ENCODE measurements at places on chromosomes 16 and 17.

DNA sequence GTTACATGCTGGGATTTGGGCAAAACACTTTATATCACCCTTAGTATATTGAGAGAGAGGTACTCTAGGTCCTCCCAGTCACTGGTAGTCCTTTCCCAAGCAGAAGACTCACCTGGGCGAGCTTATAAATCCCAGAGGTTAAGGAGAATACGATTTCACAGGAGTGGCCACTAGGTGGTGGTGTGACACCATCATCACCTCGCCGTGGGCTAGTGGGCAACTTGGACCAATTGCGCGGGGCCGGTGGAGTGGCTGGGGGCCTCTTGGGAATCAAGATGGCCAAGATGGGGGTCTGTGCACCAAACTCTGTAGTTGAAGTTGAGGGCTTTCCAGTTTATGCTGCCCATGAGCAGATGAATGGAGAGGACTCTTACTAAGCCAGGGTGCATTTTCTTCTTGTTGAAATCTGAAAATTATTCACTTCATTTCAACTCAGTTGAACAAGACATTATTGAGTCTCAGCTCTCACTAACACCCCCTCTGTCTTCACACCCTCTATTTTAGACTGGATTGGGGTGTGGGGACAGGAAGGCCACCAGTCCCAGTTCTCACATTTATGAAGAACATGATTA is 38.2 kb upstream of the PIRT start:
- DNase-seq, result no peak

DNA sequence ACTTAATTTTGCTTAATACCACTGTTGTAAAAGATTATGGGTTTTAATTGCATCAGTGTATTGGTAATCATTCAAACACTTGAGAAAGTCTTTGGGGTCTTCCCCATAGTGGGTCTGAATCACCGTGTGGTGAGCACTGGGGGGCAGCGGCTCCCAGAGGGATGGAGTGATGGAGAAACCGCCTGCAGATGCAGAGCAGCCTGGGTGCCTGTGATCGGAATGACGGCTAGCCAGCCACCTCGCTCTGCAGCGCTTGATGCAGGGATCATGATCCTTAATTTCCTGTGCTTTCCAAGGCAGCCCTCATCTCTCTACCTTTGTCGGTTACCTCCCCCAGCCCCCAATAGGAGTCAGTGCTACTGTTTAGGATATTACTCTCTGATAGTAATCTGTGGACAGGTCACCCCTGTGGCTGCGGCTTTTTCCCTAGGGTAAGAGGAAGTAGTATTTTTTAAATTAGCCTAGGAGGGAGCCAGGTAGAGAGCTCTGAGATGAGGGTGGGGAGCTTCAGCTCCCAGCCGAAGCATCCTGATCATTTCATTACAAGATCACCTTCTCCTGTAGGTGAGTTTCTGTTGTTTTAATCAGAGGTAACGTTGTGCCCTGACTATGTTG is 135.6 kb downstream of the MSI2 start:
- DNase-seq, result no peak

- DNase-seq, result no peak
Observed at GRCh38 chr17:63831505-63831904, 4.0 kb upstream of the FTSJ3 start.

GRCh38 chr16:14338969-14339368 is 267.9 kb downstream of the MRTFB start:
- no peak for DNase-seq

DNA sequence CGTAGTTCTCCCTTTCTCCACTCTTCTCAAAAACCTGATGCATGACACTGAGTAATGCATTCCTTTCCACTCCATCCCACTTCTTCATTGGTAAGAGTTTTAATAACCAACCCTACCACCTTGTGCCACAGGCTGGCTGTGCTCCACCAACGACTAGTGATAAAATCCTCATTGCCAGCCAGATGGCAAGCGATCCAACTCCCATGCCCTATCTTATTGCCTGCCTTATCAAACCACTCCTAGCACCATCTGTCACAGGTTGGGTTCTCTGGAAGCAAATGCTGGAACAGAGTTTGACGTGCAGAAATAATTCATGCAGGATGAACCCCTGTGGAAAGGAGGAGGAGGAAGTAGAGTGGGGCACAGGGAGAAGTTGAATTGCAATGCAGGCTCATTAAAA is 99.5 kb downstream of the CHD9NB start:
- DNase-seq, result no peak

- no peak for DNase-seq
Observed at GRCh38 chr16:1670866-1671265, 7.2 kb upstream of the JPT2 start.

GRCh38 chr16:29644338-29644857 is 18.6 kb upstream of the SPN start:
- DNase-seq, result no peak

- no peak for DNase-seq
Observed at GRCh38 chr16:69918241-69918640, 32.9 kb upstream of the CLEC18A start.

GRCh38 chr17:39867880-39868553 is at the start of gene ZPBP2:
Gene ZPBP2, plus strand, starts transcription at chr17:39868202. Its CDS starts 153 bp downstream, at chr17:39868355.
- DNase-seq, result no peak

DNA sequence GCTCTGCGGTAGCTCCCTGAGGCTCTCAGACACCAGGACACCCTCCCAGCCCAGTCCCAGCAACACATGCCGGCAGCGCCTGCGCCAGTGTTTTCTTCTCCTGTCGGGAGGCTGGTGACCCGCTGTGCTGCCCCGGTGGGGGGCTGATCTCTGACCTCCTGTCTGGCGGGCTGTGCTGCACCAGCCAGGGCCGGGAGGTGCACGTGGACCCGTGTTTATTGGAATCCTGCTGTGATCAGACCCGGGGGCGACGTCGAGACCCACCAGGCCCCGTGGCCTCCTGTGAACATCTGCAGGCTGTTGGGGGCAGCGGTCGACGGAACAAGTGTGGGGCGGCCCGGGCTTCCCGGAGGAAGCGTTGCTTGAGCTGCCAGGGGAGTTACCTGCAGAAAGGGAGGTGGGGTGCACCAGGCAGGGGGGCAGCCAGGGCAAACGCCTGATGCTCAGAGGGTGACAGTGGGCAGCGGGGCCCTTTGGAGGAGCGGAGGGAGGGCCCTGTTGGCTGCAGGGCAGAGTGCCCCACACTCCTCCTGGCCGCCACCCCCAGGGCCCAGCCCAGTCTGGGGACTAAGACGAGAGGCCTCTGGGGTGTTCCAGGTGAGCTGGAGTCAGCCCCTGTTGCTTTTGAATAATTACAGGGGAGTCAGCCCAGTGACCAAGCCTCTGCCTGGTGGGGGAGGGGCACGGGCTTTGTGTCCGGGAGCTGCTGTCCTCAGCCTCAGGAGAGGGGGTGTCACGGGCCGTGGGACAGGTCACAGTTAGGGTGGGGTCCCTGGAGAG is 2.3 kb upstream of the SSTR5 start:
- no peak for DNase-seq

DNA sequence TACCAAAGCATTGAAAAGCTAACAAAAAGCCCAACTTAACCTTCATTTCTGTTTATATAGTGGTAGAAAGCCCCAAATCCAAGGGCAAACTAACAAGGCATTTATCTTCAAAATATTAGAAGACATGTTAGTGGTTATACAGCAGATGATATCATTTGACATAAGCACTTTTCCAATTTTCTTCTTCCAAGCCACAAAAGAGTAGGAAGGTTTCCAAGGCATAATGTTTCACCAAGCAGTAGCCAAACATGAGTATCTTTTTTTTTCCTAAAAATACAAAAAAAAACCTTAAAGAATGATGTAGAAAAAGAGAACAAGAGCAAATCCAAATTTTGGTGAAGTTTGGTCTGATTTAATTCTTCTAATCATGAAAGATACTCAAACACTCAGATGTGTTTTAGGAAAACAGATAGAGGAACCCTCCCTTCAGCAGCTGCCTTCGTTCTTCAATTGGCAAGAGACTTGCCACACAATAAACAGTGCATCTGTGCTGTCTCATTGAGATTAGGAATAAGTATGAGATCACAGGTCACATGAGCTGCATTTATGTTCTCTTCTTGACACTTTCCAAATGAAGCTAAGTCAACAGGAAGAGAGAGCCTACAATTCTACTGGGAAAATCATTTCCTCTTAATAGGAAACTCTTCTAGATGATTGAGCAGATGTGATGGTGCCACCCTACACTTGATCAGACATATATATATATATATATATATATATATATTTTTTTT is 106.7 kb downstream of the TTC19 start:
- no peak for DNase-seq

DNA sequence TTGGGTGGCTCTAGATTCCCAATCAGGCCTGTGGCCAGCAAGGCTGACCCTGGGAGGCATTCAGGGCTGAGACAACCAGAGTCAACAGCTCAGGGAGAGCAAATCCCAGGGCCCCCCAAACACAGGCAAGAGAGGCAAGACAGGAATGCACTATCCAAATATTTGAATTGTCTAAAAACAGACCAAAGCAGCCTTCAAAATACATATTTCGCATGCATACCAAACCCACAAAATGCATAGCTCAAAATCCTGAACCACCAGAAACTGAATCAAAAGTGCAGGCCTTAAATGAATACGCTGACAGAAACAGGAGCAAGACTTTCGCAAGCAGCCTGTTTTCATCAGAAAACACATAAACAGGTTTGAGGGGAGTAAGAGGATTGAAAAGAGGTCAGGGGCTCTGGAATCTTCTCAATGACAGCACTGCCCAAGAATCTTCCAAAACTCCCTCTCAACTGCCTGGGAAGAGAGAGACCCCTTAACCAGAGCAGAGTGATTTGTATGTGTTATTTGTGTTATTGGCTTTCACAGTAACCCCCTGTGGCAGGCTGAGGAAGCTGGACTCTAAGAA is 213.6 kb upstream of the CDH5 start:
- no peak for DNase-seq

DNA sequence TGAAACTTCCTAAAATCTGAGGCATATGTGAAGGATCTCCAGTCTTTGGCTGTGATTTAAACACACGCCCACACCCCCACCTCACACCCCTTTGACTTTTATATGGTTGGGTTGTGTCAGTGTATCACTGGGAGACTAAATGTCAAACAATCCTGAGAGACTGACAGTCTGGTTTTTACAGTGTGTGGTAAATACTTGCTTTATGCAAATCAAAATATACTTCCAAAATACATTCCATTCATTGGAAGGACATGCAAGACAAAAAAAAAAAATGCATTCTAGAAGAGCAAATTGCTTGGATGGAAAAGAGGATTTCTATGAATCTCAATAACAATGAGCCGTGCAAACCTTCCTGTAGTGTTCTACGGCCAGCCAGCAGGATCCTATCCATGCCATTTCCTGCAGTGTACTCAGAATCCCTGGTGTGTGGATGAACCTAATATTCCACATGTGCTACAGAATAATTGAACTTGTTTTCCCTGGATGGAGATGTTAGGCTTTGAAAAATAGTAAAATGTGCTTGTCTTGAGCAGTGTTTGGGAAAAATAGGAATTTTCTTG is 602.1 kb upstream of the GOT2 start:
- no peak for DNase-seq

DNA sequence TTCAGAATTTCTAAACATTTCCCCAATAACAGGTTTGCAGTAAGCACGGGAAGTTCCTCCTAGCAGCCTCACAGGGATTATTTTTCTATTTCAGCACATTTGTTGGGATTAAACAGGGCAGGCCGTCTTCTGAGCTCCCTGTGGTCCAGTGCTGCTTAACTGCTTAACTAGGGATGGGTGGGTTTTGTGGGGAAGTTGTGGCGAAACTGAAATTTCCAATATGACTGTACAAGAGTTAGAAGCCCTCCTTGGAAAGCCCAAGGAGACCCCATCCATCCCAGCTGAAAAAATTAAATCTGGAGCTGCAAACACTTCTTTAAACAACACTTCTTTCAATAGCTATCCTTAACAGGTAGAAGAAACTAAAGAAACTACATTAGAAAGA is 22.2 kb downstream of the FAM117A start:
- DNase-seq, result no peak

GRCh38 chr17:7982173-7982572 is 20.2 kb upstream of the GUCY2D start:
- no peak for DNase-seq

- DNase-seq, result no peak
Observed at GRCh38 chr17:3963237-3964201, 718 bp downstream of the ATP2A3 start.

GRCh38 chr17:81101614-81102306 is 63.5 kb upstream of the PVALEF start:
- DNase-seq, result peak; percentile 78

GRCh38 chr17:81012574-81013447 is 21.2 kb downstream of the CHMP6 start:
- no peak for DNase-seq

- DNase-seq, result no peak
Observed at GRCh38 chr16:7748522-7748921, 415.9 kb downstream of the RBFOX1 start.

DNA sequence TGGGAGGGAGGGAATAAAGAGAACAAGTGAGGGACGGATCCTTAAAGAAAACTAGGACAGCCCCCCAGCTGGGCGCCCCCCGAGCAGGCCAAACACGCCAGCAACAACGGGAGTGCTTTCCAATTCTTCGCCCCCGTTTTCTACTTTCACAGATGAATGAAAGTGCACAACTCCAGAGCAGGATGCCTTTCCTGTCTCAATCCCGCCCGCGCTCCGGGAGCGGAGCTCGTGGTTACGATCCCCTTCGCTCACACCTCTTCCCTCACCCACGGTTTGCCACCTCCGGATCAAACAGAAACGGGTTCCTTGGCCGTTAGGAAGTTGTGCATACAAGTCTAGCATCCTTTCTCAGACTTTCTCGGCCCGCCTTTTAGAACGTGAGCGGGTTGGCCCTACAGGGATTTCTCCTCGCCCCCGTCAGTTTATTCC is 680 bp downstream of the SKA2 start:
- no peak for DNase-seq

GRCh38 chr16:85093705-85094104 is 18.6 kb downstream of the CIBAR2 start:
- no peak for DNase-seq

DNA sequence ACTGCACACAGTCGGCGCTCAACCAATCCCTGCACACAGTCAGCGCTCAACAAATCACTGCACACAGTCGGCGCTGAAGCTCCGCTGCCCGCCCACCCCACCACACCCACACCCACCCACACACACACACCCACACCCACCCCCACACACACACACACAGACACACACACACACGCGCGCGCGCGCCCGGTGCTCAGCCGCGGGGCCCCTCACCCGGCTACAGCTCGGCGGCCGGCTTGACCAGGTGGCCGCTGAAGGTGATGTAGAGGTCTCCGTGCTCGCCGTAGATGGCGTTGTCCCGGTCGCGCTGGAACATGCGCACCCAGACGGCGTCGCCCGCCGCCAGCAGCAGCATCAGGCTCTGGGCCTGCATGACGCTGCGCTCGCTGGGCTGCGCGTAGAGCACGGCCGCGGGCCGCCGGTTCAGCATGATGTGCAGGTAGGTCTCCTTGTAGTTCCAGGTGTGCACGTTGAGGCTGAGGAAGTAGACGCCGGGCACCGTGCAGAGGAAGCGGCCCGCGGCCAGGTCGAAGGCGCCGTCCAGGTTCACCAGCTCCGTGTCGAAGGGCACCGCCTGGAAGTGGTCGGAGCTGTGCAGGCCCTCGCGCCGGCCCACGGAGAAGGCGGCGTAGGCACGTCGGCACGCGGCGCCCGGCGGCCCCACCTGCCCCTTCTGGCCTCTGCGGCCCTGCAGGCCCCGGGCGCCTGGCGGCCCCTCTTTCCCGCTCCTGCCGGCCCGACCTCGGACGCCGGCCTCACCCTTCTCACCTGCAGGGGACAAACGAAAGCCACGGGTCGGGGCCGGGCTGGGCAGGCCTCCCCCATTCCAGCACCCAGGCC is 2.5 kb downstream of the C1QTNF8 start:
- no peak for DNase-seq

Data from stimulated activated CD4-positive, alpha-beta T cell treated with anti-CD3 and anti-CD28 coated beads, Interleukin-1b, Interleukin-23, amount 100 ng/mL, for 1 hour (primary cell).